ENCODE measurements at places on chromosomes 1 and 21.

- no peaks in the 10 kb centered on the region for H3K27me3 ChIP-seq
- no peaks in the 10 kb centered on the region for H3K36me3 ChIP-seq
- no peak overlapping the region for H3K4me3 ChIP-seq
- no peak overlapping the region for H3K27ac ChIP-seq
These were observed 65.5 kb upstream of the BACH1 start for GRCh38 chr21:29233256-29233546.

- no peak for DNase-seq
- H3K27ac ChIP-seq, result no peak overlapping the region
- no peaks in the 10 kb centered on the region for H3K27me3 ChIP-seq
- H3K4me3 ChIP-seq, result no peak overlapping the region
- peaks cover 23% of the 10 kb centered on the region for H3K36me3 ChIP-seq
- H3K4me1 ChIP-seq, result no peaks in the 10 kb centered on the region
These were observed 17.8 kb downstream of the COPA start for GRCh38 chr1:160325252-160325651.

DNA sequence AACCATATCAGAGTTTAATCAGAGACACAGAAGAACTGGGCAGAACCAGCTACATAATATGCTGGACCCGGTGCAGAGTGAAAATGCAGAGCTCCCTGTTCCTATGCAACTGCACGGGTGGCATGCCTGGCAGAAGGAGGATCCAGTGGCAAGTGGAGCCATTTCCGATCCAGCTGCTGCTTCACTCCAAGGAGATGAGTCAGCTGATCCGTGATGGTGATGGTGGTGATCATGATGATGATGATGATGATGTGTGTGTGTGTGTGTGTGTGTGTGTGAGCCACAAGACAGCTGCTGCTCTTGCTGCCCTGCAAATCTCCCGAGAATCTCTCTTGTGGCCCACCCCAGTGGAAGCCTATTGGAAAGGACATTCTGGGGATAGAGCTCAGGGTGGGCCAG is 133.0 kb downstream of the URB2 start:
- H3K4me3 ChIP-seq, result no peak overlapping the region
- no peaks in the 10 kb centered on the region for H3K36me3 ChIP-seq
- H3K27me3 ChIP-seq, result no peaks in the 10 kb centered on the region
- DNase-seq, result no peak
- H3K27ac ChIP-seq, result no peak overlapping the region

GRCh38 chr1:209723756-209724693 is 19.4 kb downstream of the HSD11B1 start:
- H3K4me3 ChIP-seq, result no peak overlapping the region
- no peaks in the 10 kb centered on the region for H3K36me3 ChIP-seq
- H3K27me3 ChIP-seq, result no peaks in the 10 kb centered on the region
- H3K27ac ChIP-seq, result peak overlapping the region; percentile 60
- peak; percentile 14 for DNase-seq
- H3K4me1 ChIP-seq, result peaks cover 23% of the 10 kb centered on the region

- no peaks in the 10 kb centered on the region for H3K36me3 ChIP-seq
- no peak for DNase-seq
- no peaks in the 10 kb centered on the region for H3K4me1 ChIP-seq
- H3K4me3 ChIP-seq, result no peak overlapping the region
- no peak overlapping the region for H3K27ac ChIP-seq
These were observed 26.1 kb downstream of the WNT9A start for GRCh38 chr1:227921461-227922185.

DNA sequence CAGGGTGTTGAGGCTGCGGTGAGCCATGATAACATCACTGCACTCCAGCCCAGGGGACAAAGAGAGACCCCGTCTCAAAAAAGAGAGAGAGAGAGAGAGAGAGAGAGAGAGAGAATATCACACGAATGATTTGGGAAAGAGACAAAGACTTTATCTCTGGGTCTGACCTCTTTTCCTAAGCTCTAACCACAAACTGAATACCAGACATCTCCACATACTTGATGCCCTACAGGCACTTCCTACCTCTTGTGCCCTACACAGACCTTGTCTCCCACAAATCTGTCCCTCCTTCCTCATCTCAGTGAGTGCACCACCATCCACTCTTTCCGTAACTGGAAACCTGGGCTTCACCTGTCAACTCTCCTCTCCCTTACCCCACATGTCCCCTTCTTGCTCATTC is 27.0 kb upstream of the PTCH2 start:
- peaks cover 6% of the 10 kb centered on the region for H3K36me3 ChIP-seq
- no peak overlapping the region for H3K4me3 ChIP-seq
- no peaks in the 10 kb centered on the region for H3K27me3 ChIP-seq
- no peak overlapping the region for H3K27ac ChIP-seq

DNA sequence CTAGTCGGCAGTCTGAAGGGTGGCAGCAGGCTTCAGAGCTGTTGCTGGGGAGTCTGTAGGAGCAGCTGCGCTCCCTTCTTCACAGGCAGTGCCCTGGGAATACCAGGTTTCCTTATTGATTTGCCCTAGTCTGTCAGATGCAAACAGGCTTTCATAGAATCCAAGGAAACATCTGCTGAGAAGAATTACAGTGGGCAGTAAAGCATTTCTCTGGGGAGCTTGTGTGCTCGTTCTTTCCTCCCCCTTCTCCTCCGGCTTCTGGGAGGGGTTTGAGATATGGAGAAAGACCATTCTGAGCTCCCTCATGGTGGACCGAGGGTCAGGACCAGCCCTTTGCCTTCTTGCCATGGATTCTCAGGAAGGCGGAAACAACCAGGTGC is 25.4 kb upstream of the PARP1 start:
- H3K27me3 ChIP-seq, result no peaks in the 10 kb centered on the region
- no peak for DNase-seq
- H3K4me3 ChIP-seq, result no peak overlapping the region
- no peaks in the 10 kb centered on the region for H3K4me1 ChIP-seq
- no peaks in the 10 kb centered on the region for H3K36me3 ChIP-seq
- H3K27ac ChIP-seq, result no peak overlapping the region

DNA sequence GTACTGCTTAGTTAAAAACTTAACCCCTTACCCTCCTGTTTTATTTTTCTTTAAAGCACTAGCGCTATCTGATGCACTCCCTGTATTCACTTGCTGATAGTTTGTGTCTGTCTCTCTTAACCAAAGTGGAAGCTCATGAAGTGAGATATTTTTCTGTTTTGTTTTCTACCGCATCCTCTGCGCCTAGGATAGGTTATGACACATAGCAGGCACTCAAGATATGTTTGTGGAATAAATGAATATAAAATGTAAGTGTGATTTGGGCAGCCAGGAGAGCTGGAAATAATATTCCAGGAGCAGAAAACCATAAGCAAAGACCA is 49.0 kb upstream of the MRPS6 start:
- H3K4me1 ChIP-seq, result peaks cover 12% of the 10 kb centered on the region
- no peak overlapping the region for H3K27ac ChIP-seq
- DNase-seq, result no peak
- no peaks in the 10 kb centered on the region for H3K36me3 ChIP-seq
- H3K4me3 ChIP-seq, result no peak overlapping the region

GRCh38 chr1:236576004-236576403 is 28.3 kb downstream of the HEATR1 start:
- no peak overlapping the region for H3K4me3 ChIP-seq
- no peak for DNase-seq
- peaks cover 39% of the 10 kb centered on the region for H3K36me3 ChIP-seq
- H3K27ac ChIP-seq, result no peak overlapping the region
- no peaks in the 10 kb centered on the region for H3K27me3 ChIP-seq
- no peaks in the 10 kb centered on the region for H3K4me1 ChIP-seq

- no peaks in the 10 kb centered on the region for H3K4me1 ChIP-seq
- DNase-seq, result no peak
- no peaks in the 10 kb centered on the region for H3K36me3 ChIP-seq
- no peaks in the 10 kb centered on the region for H3K27me3 ChIP-seq
- no peak overlapping the region for H3K4me3 ChIP-seq
These were observed 22.5 kb downstream of the ZMYND12 start for GRCh38 chr1:42433369-42433768.

Measured in naive thymus-derived CD4-positive, alpha-beta T cell (primary cell).